DND-41 (cell line): ENCODE measurements at places on chromosomes 3 and 15.

DNA sequence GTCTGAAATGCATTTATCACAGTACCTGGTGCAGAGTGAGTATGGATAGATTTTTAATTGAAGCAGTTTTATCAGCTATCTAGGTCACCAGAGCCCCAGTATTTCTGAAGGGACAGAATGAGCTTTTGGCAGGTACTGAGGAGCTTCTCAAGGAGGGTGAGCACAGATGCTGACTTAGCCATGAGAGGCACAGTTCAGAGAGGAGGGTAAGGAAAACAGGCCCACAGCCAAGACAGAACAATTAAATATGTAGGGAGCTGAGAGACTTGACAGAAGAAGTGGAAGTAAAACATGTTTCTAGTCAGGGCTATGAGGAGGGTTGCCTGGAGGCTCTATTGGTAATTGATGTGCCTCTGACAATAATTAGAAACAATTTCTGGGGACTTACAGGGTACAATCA is 20.1 kb downstream of the ZNF80 start:
- H3K4me3 ChIP-seq, result no peak overlapping the region
- no peak overlapping the region for H3K27ac ChIP-seq
- H3K4me1 ChIP-seq, result peaks cover 25% of the 10 kb centered on the region
- DNase-seq, result no peak
- no peaks in the 10 kb centered on the region for H3K36me3 ChIP-seq

DNA sequence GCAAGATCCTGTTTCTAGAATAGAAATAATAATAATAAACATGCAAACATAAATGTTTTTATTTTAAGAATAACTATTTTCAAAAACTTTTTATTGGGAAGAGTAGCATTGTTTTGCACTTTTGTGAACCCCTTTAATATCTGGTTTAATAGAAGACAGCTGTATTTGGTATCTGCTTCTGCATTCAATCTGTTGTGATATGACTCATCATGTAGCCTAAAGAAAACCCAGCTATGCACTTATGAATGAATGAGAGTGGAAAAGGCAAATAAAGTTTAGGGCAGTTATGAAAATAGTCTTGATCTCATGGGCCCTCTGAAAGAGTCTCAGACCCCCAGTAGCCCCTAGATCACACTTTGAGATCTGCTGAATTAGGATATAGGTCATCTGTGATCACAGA is 100.4 kb upstream of the PPP2R3A start:
- no peaks in the 10 kb centered on the region for H3K4me1 ChIP-seq
- no peak for DNase-seq
- no peaks in the 10 kb centered on the region for H3K36me3 ChIP-seq
- H3K27me3 ChIP-seq, result peaks cover 9% of the 10 kb centered on the region

GRCh38 chr15:64092864-64093626 is 593 bp downstream of the CIAO2A start:
- no peaks in the 10 kb centered on the region for H3K27me3 ChIP-seq
- peaks cover 13% of the 10 kb centered on the region for H3K36me3 ChIP-seq
- peak overlapping the region; percentile 97 for H3K27ac ChIP-seq

DNA sequence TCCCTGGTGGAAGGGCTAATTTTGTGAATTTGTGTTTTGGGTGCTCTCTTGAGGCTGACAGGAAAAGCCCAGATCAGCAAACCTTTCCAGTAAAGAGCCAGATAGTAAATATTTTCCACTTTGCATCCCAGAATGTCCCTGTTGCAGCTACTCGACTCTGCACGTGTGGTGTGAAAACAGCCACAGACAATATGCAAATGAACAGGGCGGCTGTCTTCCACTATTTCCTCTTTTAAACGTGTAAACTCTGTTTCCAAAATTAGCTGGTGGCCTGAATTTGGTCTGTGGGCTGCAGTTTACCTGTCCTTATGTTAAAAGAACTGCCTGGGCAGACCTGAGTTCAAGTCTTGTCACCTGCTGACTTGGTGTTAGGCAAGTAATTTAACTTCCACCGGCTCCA is 202.7 kb downstream of the EDEM1 start:
- H3K4me3 ChIP-seq, result no peak overlapping the region
- H3K36me3 ChIP-seq, result no peaks in the 10 kb centered on the region
- H3K4me1 ChIP-seq, result no peaks in the 10 kb centered on the region
- H3K27me3 ChIP-seq, result peaks cover 2% of the 10 kb centered on the region
- no peak overlapping the region for H3K27ac ChIP-seq

DNA sequence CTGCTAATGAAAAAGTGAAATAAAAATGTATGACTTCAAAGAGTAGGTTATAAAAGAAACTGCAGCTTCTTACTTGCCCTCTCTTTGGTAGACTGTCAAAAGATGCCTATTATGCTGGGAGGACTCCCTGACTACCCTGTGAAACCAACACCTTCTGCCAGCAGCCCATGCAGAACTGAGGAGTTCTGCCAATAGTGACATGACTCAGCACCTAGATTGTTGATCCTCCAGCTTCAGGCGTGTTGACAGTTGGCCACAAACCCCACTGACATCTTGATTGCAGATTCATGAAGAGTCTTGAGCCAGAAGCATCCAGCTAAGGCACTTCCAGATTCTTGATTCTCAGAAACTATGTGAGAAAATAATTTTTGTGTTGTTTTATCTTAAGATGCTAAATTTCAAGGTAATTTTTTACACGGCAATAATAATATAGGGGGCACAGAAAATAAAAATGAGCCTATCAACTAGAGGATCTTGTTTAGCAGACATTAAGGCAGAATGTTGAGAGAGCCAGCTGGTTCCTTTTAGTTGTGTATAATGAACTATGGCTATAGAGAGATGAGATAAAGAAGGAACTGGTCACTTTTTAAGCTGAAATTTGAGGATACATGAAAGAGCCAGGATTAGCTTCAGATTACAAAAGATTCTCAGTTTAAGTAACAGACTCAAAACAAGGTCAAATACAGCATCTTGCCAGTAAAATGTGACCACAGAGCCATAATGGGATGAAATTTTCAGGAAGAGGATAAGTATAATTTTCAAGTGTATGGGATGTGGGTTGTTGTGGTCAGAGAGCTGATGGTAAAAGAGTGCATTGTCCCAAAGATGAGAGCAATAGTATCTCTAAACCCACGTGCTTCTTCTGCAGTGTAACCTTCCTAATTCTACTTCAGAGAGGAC is 588.7 kb upstream of the CBLB start:
- peaks cover 18% of the 10 kb centered on the region for H3K4me1 ChIP-seq
- H3K36me3 ChIP-seq, result no peaks in the 10 kb centered on the region
- H3K27ac ChIP-seq, result peak overlapping the region; percentile 49; the same call in 1 of the 2 replicates
- H3K27me3 ChIP-seq, result no peaks in the 10 kb centered on the region

GRCh38 chr3:151035072-151035471 is 50.4 kb upstream of the MED12L start:
- no peak overlapping the region for H3K27ac ChIP-seq
- no peak overlapping the region for H3K4me3 ChIP-seq
- no peak for DNase-seq
- no peaks in the 10 kb centered on the region for H3K27me3 ChIP-seq
